ENCODE measurements at places on chromosomes 11 and 22. TPM values are rescaled to one million over a fixed set of nuclear protein-coding genes. Genes with fewer than 3 reads are reported as not detected.

A4GALT gene
- not detected for total RNA-seq

CNIH2 gene
- total RNA-seq = 0.39 TPM

GPR83 gene
- total RNA-seq = not detected

MYBPC3 gene
- not detected for total RNA-seq

OR4A16 gene
- not detected for total RNA-seq

MRGPRF gene
- not detected for total RNA-seq

FAM180B gene
- not detected for total RNA-seq

YPEL4 gene
- total RNA-seq = 0.73 TPM

CALCA gene
- total RNA-seq = not detected

COMT gene
- total RNA-seq = 61.7 TPM

GRAP2 gene
- total RNA-seq = 37.7 TPM

TYR gene
- not detected for total RNA-seq

RNF141 gene
- total RNA-seq = 17.9 TPM

OR8D4 gene
- total RNA-seq = not detected

TAF6L gene
- total RNA-seq = 11.9 TPM

JAML gene
- 163 TPM for total RNA-seq

NKAPD1 gene
- 17.5 TPM for total RNA-seq

NXPE2 gene
- total RNA-seq = not detected

AMBRA1 gene
- total RNA-seq = 22.5 TPM

CRYBB2 gene
- not detected for total RNA-seq

CHRM1 gene
- total RNA-seq = not detected

RAC2 gene
- 727 TPM for total RNA-seq

OR5P2 gene
- not detected for total RNA-seq

All from activated CD4-positive, alpha-beta memory T cell treated with anti-CD3 and anti-CD28 coated beads for 36 hours (primary cell).